GM12892 (cell line): ENCODE measurements at places on chromosomes 7 and 10.

DNA sequence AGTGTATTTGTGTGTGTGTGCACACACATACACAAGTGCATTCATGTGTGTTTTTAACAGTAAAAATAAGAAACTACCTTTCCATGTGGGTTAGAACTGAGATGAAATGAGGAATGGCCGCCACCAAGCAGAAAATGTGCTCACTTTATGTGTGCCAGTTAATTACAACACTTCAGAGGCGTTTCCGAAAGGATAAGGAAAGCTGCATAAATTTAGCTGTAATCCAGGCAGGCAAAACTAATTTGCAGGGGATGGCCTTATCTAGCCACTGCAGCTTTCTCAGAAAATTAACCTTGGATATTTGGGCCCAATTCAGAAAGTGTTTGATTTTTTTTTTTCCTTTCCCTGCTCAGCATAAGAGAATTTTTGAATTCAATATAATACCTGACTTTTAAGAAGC lies 328.8 kb upstream of the PHF14 start:
- no peak for DNase-seq

DNA sequence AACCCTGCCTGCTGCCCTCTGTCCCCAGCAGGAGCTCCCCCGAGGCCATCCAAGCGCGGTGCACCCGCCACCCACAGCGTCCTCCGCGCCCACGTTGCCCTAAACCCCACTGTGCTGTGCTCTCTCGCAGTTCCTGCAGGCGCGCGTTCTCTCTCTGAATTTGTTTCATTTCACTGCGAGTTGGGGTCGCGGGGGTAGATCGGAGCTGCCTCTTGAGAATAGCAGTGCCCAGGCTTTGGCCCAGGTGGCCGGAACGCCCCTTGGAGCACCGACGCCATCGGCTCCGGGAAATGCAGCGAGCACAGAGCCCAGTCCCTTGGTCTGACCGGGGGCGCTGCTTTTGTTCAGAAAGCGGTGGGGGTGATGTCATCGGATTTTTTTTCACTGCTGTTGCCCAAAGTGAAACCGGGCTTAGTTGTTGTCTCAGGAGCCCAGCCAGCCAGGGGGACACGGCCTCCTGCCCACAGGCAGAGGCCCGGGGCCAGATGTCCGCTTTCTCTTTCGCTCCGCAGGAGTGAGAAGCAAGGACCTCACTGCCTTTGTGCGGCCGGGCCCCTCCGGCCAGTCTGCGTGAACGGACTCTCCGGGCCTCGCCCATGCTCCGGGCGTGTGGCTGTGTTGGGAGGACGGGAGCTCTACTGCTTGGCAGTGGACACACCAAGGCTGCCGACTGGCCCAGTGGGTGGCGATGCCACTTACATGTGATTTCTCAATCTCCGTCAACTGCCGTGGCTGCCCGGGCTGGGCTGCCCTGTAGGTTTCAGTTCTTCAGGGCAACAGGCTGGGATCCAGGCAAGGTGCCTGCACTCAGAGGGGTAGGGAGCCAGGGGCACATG lies 43.1 kb downstream of the FOXK1 start:
- DNase-seq: peak; percentile 82

DNA sequence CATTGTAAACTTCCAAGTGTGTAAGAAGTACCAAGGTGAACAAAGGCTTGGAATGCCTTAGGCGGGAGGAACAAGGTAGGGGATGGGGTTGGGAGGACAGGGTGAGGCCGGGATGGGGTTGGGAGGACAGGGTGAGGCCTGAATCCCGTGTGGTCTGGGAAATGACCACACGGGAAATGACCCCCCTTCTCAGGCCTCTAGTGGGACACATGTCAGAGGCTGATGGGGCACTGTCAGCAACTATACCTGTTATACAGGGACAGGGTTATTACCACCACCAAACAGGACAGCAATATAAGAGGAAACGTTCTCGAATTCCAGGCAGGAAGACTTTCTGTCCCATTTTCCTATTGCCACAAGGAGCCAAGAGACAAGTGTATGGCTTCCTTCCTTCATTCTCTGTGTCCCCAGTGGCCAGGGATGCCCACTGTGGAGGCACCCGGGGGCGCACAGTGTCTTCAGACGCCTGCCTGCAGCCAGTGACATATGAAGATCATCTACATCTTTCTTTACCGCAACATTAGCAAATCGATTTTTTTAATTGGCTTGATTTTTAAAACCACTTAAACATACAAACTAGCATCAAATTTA lies 1.3 kb downstream of the MKI67 start:
- no peak for DNase-seq

- no peak for DNase-seq
These were observed 512.0 kb downstream of the PTPRN2 start for GRCh38 chr7:158075633-158076001.

GRCh38 chr10:61024151-61024855 lies 80.3 kb upstream of the RHOBTB1 start:
- DNase-seq: no peak

DNA sequence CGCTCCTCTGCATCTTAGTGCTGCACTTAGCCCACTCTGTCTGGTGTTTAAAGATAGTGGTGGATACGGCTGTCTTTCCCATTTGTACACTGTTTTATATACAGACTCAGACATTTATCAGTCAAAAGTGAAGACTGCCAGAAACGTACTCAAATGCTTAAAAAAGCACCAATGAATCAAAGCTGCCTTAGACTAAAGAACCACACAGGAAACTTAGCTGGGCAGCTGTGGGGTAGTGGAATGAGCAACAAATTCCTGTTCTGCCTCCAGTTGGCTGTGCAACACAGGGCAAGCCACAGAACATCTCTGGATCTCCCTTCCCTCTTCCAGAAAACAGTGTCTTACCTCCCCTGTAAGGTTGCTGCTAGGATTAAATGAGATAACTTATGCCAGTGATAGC lies 76.0 kb downstream of the ATXN7L1 start:
- peak; percentile 17 for DNase-seq

GRCh38 chr7:5699467-5700384 lies 81.7 kb downstream of the RNF216 start:
- DNase-seq: no peak

DNA sequence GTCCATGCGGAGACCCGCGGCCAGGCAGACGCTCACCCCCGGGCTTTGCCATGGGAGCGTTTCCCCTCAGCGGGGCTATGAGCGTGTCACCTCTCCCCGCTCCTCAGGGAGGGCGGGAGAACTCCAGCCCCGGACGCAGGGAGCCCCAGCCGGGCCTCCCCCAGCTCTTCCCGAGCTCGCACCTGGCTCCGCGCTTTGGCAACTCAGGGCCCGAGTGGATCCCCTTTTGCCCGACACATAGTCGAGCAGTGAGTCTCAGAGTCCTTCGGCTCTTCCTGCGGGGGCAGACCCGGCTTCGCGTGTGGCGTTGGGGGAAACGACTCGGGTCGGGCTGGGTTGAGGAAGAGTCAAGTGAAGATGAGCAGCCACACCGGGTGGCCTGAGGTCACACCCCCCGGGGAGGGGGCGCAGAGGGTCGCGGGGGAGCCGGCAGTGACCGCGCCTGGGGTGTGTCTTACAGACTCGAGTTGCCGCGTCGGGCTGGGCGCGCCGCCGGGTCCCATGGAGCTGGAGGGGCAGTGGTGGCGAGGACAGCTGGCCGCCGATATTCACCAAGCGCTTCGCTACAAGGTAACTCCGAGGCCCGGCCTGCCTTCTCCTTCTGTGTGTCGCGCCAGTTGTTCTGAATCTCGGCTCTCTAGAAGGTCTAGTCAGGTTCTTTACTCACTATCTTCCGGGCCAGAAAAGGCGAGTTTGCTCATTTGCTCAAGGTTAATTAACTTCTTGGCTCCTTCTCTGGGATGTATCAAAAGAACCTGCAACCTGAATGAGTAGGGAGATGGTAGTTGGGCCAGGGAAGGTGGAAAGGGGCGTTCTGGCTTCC lies 721 bp downstream of the CCNJ start:
- DNase-seq: peak; percentile 57

- no peak for DNase-seq
These were observed 417.1 kb downstream of the TCERG1L start for GRCh38 chr10:130894471-130894870.

DNA sequence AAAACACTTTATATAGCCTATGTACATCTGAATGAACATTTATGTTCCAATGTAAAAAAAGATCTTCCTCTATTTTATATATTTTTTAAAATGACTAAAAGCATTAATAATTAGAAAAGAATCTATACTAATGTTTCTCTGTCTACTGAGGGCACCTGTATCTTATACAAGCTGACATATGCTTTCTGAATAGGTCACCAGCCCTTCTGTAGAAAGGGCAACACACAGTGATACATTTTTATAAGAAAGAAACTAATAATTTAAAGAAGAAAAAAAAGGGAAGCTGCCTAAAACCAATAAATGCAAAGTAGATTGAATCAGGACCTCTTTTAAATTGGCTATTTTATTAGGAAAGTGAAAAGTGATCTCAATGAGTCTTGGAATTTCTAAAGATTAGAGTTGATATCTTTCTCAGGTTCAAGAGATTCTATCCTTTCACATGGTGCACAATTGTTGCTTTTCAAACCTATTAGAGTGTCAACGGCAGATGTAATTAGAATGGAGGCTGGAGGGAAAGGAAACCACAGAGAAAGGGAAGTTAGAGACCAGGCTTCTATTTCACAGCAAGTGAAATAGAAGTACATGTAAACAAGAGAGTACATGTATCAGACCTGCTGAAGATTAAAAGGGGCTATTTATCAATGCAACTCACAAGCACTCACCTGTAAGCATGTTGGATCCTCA lies 6.3 kb downstream of the MTPN start:
- DNase-seq: no peak

DNA sequence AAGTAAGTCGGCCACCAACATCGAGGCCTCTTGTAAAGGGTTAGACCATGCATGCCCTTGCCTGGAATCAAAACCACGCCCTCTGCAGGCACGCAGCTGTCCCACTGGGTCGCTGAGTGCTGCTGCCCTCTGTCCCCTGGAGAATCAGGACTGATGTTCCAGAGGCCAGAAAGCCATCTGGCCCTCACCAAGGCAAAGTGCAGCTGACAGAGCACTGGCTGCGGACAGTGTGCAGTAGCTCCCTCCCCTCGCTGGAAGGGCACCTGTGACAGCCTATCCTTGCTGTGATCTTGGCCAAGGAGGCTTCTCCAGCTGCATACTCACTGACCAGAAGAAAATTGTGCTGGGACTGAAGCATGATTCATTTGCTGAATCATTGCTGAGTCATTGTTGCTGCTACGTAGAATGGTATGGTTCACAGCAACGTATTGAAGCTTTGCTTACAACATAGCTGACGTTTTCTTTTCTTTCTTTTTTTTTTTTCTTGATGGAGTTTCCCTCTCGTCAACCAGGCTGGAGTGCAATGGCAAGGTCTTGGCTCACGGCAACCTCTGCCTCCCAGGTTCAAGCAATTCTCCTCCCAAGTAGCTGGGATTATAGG lies 30.4 kb downstream of the DDC start:
- DNase-seq: no peak

- no peak for DNase-seq
These were observed 716.7 kb downstream of the CCSER2 start for GRCh38 chr10:85045046-85045445.

DNA sequence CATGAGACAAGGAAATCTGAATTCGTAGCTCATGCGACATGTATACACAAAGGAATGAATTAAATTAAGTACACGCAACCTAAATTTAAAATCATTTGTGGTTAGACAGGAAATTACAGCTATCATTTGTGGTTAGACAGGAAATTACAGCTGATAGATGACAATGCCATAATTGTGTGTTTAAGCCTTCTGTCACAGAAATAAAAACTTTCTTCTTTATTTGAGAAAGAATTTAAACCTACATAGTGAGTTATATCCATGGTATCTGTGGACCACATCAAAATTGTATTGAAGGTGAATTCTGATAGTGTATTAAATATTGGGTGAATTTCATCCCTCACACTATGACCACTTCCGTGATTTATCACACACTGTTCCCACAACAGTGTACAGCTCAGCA lies 362.9 kb downstream of the MAGI2 start:
- DNase-seq: no peak

- DNase-seq: no peak
These were observed 1.2 kb downstream of the EZH2 start for GRCh38 chr7:148882841-148883265.

GRCh38 chr10:16843252-16843870 lies 26.1 kb upstream of the RSU1 start:
- DNase-seq: no peak

- no peak for DNase-seq
These were observed 610.1 kb upstream of the ANKRD30A start for GRCh38 chr10:36515319-36515718.

DNA sequence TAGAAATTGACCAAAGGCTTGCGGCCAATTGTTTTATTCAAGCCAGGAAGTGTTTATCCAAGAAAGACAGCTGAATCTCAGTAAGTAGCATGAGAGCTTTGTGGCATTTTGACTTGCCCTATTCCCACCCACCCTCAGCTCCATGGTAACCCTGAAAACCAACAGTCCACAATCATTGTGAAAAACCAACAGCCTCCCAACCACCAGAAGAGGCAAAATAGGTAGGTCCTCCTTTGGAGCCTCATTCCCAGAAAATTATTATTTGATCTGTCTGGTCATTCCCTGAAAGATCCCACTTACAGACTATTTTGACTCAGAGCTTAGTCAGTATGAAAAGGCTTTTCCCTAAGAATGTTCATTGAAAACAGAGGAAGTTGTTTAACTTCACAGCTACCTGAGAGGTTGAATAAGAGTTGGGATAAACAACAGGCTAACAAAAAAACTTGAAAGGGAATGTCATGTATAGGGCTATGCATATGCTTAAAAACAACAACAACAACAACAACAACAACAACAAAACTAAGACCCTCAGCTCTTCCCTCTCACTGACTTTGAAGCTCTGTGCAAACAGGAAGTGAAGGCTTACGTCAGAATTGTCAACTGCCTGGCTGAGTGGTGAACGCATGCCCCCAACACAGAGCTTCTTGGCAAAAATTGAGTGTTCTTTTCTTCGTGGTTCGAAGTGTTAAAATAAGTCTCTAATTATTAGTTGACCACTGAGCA lies 11.2 kb downstream of the KPNA7 start:
- DNase-seq: no peak

GRCh38 chr7:2527505-2528467 lies 8.2 kb downstream of the LFNG start:
- no peak for DNase-seq

- DNase-seq: no peak
These were observed 1.7 kb downstream of the TWNK start for GRCh38 chr10:100989088-100989487.

- no peak for DNase-seq
These were observed 73.4 kb downstream of the CAV1 start for GRCh38 chr7:116598278-116598677.

- no peak for DNase-seq
These were observed 389.4 kb downstream of the KCNMA1 start for GRCh38 chr10:77248104-77248790.

DNA sequence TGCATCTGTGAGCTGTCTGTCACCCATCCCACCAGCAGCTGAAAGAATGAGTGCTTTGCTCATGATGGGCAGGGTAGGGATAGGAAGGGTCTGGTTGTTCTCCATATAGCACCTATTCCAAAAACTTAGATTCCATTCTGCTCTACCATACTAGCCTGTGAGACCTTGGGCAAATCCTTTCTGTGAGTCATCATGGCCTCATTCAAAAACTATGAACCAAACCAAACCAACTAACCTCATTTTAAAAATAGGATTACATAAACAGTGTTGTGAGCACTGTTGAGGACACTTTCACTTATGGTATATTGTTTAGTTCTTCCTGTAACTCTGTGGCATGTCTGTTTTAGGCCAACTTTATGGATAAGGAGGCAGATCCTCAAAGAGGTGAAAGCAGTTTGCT lies 30.9 kb upstream of the STEAP4 start:
- no peak for DNase-seq
